Caco-2 (cell line): ENCODE measurements at places on chromosomes 11 and 22.

- DNase-seq, result no peak
Measured at GRCh38 chr11:111347723-111348115, 31.4 kb downstream of the POU2AF1 start.

- DNase-seq, result no peak
Measured at GRCh38 chr11:17751558-17751957, 17.0 kb downstream of the KCNC1 start.

- no peak for DNase-seq
Measured at GRCh38 chr11:1817000-1817399, 17.8 kb upstream of the SYT8 start.

DNA sequence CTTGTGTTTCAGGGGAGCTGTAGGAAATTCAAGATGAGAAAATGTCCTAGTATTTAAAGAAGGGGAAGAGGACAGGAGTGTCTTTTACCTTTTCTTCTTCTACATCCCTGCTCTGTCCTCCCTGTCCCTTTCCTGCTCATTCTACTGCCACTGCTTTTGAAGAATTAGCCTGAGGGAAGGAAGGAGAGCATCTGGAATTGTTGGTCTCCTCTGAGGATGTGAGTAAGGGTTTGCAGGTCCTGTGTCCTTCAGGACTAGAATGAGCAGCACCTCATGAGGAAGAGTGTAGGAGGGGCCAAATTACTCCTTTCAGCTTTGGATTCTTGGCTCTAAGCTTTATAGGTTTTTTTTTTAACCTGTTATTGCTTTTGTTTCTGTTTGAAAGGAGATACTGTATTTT, 24.2 kb downstream of the SNU13 start:
- DNase-seq, result no peak

GRCh38 chr11:116773203-116774097, 663 bp upstream of the BUD13 start:
- DNase-seq, result no peak

- DNase-seq, result peak; percentile 78
Measured at GRCh38 chr11:123653827-123654565, 428 bp downstream of the SCN3B start.

DNA sequence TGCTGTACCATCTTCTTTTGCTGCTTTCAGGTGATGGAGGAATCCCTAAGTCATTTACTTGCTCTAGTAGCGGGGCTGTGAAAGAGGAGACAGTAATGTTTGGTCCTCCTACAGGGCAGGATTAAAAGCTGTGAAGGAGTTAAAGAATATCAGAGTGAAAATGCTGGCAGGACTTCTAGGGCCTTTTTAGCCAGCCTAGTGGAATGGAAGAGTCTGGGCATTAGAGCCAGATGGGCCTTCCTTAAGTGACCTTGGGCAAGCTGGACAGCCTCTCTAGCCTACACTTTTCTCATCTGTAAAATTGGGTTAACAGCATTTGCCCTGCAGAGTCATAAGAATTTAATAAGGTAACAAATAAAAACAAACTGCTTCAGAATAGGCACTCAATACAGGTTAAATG, 114.7 kb downstream of the RBFOX2 start:
- DNase-seq, result no peak

- no peak for DNase-seq
Measured at GRCh38 chr22:40322021-40322420, 24.3 kb upstream of the ADSL start.

DNA sequence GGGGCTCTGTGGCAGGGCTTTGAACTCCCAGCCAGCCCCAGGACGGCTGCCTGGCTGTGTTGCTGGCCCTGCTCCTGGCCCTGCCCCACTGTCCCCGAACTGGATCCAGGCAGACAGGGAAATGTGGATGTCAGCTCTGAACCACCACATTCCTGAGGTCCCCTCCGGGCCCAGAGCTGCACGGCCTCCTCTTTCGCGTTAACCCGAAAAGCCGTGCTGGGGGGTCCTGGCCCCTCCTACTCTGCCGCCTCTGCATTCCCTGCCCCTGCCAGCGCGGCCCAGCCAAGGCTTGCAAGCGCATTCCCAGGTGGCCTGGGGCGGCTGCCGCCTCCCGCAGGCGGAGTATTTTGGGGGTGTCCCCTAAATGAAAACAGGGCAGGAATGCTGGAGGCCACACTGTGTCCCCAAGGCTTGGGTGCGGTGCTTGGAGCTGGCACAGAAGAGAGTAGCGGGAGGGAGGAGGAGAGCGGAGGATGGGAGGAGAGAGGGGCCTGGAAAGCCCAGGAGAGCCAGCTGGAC, 5.4 kb downstream of the LINC01488 start:
- no peak for DNase-seq

DNA sequence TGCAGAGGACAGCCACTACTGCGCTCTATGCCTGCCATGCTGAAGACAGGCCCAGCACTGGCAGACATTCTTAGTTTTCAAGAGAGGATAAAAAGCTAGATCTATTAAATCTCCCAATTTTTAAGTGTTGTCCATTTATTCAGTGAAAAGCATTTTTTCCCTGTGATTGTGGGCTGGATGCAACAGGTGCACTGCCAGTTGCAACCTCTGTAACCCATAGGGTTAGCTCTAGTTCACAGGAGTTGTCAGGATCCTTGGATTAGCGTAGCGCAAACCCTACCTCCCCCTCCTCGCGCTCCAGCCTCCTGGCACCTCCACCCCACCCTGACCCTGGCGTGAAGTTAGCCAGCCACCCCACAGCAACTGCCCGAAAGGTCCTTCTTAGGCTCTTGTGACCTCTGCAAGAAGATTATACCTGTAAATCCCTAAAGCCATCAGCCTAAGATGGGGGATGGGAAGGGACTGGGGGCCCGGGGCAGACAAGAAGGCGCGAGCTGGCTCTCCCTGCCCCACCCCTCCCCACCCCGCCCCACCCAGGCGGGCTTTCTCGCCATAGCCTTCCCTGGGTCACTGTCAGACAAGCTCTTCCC, 30.9 kb downstream of the EIF3F start:
- DNase-seq, result no peak

GRCh38 chr11:24295360-24295759, 201.5 kb upstream of the LUZP2 start:
- no peak for DNase-seq

- DNase-seq, result no peak
Measured at GRCh38 chr11:16043617-16044016, 312.7 kb downstream of the SOX6 start.

DNA sequence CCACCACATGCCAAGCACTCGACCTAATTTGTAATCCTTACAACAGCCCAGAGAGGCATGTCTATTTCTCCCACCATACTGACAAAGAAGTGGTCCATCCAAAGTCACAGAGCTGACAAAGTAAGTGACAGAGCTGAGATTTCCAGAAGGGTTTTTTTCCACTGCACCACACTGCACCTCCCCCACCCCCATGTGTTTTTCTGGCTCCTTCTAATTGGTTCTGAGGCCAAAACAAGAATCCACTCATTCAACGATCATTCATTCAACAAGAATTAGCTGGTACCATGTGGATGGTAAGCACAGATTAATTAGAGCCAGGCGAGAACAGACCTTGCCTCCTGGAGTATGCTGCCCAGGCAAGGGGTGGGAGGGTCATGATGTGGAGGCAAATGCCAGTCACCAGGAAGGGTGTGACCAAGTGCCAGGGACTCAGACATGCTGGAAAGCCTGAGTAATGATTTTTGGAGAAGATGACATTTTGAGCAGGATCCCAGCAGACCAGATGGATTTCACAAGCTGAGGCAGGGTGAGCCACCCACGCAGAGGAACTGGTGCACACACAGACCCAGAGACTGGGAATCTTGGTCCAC, 14.9 kb upstream of the PRG2 start:
- no peak for DNase-seq

GRCh38 chr11:35153280-35153679, 14.3 kb downstream of the CD44 start:
- no peak for DNase-seq

GRCh38 chr11:124072147-124072546, 31.0 kb upstream of the OR10G7 start:
- no peak for DNase-seq

DNA sequence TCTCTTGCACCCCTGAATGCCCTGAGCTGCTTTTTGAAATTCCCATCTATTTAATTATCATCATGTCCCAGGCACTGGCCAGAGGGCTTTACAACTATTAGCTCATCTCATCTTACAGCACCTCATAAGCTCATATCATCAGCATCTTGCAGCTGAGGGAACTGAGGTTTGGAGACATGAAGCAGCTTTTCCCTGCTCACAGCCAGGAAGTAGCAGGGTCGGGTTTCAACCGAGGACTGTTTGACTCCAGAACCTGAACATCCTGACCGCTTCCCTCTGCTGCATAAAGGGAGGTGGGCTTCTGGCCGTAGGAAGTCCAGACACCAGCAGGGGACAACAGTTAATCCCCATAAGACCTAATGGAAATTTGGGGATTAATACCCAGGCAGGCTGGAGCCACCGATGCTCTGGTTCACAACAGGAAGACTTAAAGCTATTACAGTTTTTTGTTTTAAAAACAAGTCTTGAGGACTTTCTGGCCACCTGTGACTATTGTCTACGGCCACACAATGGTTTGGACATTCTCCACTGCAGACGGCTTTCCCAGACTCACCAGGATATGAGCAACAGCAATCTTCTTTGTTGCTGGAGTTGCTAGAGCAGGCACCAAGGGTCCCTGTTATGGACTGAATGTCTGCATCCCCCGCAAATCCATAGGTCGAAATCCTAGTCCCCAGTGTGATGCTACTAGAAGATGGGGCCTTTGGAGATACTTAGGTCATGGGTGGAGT, 47.4 kb downstream of the CHST1 start:
- no peak for DNase-seq

DNA sequence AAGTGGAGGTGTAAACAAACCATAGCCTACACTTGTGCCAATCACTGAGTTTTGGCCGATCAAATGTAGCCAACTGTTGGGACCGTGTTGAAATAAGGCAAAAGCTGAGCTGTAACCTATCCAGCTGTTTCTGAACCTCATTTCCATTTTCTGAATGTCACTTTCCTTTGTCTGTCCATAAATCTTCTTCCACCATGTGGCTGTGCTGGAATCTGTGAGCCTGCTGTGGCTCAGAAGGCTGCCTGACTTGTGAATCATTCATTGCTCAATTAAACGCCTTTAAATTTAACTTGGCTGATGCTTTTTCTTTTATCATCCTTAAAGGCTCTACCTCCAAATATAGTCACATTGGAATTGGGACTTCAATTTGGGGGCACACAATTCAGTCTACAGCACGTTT, 203.1 kb upstream of the MPPED2 start:
- DNase-seq, result no peak

DNA sequence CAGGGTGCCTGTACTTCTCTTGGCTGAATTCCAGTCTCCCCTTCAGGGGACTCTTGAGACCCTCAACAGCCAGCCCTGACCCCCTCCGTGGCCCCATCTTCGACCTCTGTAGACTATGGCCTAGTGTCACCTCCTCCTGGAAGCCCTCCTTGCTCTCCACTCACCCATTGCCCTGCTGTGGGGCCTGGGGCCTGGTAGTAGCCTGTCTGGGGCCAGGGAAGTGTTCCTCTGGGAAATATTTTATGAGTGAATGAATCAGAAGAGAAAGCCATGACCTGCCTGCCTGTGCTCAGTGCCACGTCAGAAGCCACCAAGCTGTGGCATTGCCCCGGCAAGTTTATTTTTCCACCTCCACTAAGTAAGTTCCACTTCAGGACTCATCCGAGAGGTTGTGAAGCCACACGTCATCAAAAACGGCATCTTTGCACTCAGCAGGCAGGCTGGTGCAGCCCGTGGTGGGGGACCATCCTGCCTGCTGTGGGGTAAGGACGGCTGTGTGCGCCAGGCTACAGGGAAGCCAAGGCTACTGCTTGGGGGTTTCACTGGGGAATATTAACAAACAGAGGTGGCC, 59.6 kb upstream of the PPARA start:
- no peak for DNase-seq

GRCh38 chr11:73091521-73092305, 50.4 kb downstream of the FCHSD2 start:
- DNase-seq, result no peak

GRCh38 chr11:64597671-64598101, 6.7 kb downstream of the SLC22A12 start:
- DNase-seq, result no peak

GRCh38 chr11:99739464-99740089, 718.8 kb downstream of the CNTN5 start:
- peak; percentile 63 for DNase-seq

- DNase-seq, result no peak
Measured at GRCh38 chr11:134724106-134724778, 312.2 kb upstream of the B3GAT1 start.

DNA sequence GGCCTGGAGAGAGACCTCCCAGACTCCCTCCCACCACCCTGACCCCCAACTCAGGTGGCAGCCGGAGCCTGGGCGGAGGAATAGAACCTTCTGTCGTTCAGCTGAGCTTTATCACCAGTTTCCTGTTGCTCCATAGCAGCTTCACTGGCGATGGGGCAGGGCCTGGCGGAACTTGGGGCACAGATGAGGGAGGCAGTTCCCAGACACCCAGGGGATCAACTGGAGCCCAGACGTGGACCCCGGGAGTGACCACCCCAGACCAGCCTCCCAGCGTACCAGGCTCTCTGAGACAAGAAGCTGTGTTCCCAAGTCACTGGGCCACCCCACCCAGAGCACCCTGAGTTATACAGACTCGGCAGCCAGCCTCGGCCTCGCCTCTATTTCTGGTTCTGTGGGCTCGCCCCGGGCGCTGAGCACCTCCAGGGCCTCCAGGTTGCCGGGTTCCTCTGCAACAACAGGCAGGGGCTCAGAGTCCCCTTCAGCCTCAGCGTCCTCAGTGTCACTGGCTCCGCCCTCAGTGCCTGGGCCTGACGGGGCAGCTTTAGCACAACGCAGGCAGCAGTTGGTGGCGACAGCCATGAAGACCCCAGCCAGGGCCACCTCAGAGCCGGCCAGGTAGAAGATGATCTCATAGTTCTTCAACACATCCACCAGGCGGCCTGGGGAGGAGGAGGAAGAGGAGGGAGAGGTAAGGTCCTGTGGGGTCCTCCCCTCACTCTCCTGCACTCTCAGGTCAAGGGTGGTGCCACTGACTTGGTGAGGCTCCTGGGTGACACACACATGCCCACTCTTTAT, 5.7 kb downstream of the SLC16A8 start:
- DNase-seq, result no peak

GRCh38 chr22:23130697-23131096, 11.1 kb downstream of the RSPH14 start:
- DNase-seq, result no peak

- DNase-seq, result peak; percentile 52
Measured at GRCh38 chr11:32071811-32072210, 19.1 kb upstream of the RCN1 start.

GRCh38 chr11:128568166-128568778, 19.1 kb downstream of the ETS1 start:
- DNase-seq, result no peak

GRCh38 chr11:108221911-108222573, 396 bp downstream of the NPAT start:
- DNase-seq, result no peak

DNA sequence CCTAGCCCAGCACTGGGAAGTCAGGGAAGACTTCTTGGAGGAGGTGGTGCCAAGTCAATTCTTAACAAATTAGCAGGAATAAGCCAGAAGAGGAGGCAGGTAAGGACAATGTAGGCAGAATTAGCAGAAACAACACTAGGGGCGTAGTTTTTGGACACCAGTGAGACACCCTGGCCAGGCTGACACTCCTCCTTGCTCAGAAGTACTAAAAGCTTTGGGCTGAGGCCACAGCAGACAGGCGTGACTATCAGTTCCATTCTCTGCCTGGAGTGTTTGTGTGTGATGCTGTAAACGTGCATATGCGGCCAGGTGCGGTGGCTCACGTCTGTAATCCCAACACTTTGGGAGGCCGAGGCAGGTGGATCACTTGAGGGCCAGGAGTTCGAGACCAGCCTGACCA, 36.0 kb downstream of the PHF21B start:
- DNase-seq, result no peak
